ENCODE measurements at places on chromosomes 4 and X.

DNA sequence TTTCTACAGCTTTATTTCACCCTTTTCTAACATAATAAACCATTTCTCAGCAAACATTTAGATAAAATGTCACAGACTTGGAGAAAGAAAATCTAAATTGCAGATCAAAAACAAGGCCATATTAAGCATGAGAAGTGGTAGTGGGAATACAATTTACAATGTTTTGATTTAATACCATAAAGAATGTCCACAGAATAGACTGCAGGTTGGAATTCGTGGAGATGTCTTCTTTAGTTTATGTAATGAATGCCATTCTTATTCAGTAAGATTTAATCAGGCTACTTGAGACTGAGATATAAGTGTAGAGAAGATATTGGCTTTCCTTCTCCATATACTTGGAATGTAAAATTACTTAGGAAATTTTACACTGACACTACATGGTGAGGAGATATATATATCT lies 91.9 kb upstream of the ZFP42 start:
- DNase-seq, result no peak

DNA sequence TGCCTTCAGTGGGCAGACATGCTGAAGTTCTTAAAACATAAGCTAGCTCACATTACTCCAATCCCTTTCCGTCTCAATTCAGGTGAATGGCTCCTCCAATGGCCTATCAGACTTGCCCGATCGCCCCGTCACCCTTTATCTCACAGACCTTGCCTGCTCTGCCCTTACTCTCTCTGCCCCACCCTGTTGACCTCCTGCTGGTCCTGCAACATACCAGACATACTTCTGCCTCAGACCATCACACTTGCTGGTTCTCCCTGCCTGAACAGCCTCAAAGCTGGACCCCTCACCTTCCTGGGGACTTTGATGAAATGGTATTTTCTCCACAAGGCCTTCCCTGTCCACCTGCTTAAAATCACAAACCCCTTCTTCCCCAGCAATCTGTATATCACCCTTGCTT lies 340.1 kb upstream of the NR3C2 start:
- DNase-seq, result no peak

DNA sequence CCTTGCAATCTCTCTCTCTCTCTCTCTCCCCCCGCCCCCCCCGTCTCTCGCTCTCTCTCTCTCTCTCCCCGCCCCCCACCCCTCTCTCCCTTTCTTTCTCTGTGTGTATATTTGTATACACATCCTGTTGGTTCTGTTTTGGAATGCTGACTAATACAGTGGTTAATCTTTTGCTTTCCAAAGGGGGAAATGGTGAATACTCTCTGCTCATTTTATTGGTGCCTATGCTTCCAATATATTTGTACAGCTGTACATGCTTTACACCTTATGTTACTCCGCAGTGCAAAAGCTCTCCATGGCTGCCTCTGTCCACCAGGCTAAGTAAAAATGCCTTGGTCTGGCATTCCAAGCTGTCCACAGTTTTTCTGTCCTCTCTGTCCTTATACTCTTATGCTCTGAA lies 158.8 kb downstream of the RBMX2 start:
- no peak for DNase-seq

DNA sequence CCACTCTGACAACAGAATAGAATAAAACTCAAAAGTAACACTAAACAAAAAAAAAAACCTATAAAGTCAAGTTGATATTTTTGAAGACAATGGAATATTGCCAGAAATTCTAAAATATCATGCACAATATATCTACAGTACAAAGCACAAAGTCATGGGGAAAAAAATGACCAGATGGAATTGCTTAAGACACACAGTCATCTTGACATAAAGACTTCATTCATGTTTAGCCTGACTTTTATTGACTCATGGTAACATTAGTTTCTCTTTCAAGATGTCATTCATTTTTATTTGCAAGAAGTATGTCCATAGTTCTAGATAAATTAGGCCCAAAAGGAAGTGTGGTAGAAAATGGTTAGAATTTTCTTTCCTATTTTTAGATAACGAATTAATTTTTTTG lies 259.1 kb downstream of the CAMK2D start:
- DNase-seq, result no peak

DNA sequence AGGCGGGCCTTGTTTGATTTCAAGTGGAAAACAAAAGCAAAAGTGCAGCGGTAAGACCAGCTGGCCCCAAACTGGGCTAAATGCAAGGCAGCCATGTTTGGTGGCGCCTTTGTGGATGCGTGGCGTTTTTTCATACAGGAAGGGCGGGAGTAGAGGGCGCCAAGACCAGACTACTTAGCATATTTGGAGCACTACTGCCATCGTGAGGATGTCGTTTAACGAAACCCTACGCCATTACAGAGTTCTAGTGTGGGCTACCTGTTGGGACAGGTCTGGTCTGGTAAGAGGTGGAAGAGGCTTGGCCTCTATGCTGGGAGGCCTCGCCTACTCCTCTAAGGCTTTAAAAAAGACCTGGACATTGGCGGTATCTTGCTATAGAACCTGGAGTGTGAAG lies 230.7 kb upstream of the STK26 start:
- DNase-seq, result peak; percentile 79

- DNase-seq, result no peak
Observed at GRCh38 chr4:13541720-13542576, 2.4 kb downstream of the NKX3-2 start.

GRCh38 chr4:113958766-113959538 lies 20.5 kb downstream of the ARSJ start:
- DNase-seq, result no peak

DNA sequence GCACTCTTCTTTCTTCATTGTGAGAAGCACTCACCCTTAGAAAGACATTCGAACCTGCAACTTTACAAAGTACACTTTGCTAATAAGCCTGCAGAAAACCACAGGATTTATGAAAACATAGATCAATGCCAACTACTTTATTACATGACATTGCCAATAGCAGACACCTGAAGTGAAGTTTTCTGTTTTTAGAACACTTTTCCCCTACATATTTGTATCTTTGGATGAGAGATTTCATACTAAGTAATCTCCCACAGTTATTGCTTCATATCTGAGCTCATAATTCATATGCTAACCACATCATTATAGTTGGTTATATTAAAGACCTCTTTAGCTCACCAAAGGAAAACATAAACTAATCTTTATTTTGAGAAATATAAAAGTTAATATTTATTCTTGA lies 276.5 kb upstream of the CTSO start:
- no peak for DNase-seq

GRCh38 chrX:48897157-48897624 lies 377 bp downstream of the TIMM17B start:
- peak; percentile 35 for DNase-seq

- no peak for DNase-seq
Observed at GRCh38 chrX:24283127-24283794, 30.6 kb downstream of the SUPT20HL2 start.

DNA sequence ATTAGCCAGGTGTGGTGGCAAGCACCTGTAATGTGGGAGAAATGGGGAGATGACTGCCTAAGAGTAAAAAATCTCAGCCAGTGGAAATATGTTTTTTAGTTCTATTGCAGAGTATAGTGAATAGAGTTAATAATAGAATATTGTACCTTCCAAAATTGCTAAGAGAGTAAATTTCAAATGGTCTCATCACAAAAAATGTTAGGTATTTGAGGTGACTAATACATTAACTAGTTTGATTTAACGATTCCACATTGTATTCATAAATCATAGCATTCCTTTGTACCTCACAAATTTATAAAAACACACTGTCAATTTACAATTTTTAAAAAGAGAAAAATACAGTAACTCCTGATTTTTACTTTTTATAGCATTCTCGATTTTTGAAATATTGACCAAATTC lies 681.5 kb upstream of the EPHA5 start:
- DNase-seq, result no peak

DNA sequence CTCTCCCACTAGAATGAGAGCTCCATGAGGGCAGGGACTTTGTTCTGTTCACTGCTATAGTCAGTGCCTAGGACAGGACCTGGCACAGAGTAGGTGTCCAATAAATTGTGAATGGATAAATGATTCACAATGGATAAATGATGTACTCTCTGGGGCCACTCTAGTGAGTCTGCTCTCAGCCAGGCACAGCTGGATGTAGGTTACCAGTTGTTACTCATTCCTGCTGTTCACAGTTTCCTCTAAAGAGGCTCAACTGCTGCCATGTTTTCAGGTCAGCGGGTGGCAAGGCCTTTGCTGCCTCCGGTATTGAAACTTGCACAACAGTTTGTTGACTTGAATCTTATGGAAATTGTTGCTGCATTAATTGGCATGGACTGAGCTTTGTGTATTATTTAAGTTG lies 99.1 kb downstream of the NHSL2 start:
- DNase-seq, result no peak

- DNase-seq, result no peak
Observed at GRCh38 chr4:154953691-154954090, 172.6 kb downstream of the RBM46 start.

GRCh38 chrX:33721927-33722326 lies 410.2 kb downstream of the FAM47A start:
- no peak for DNase-seq

- no peak for DNase-seq
Observed at GRCh38 chr4:61527888-61528287, 327.8 kb downstream of the ADGRL3 start.

GRCh38 chr4:153068751-153069150 lies 132.6 kb downstream of the FHDC1 start:
- no peak for DNase-seq

GRCh38 chr4:157265281-157265680 lies 44.8 kb downstream of the GRIA2 start:
- no peak for DNase-seq

GRCh38 chr4:127047930-127048329 lies 584.8 kb upstream of the INTU start:
- no peak for DNase-seq

DNA sequence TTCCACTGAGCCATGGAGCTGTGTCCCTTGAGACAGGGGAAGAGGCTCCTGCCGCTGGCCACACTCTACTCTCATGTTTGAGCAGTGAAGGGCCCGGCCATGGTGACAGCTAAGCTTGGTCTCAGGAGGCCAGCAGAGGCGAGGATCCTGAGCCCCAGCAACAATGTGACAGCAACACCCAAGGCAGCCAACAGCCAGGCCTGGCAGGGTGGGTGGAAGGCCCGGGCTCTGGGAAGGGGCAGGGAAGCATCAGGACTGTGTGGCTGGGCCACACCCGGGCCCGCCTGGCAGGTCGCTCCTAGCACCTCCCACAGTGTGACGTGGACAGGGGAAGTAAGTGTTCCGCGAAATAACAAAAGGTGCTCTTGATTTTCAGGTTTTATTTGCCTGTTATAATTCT lies 24.8 kb downstream of the L1CAM start:
- no peak for DNase-seq

- DNase-seq, result no peak
Observed at GRCh38 chr4:123825596-123826291, 429.1 kb downstream of the SPRY1 start.

DNA sequence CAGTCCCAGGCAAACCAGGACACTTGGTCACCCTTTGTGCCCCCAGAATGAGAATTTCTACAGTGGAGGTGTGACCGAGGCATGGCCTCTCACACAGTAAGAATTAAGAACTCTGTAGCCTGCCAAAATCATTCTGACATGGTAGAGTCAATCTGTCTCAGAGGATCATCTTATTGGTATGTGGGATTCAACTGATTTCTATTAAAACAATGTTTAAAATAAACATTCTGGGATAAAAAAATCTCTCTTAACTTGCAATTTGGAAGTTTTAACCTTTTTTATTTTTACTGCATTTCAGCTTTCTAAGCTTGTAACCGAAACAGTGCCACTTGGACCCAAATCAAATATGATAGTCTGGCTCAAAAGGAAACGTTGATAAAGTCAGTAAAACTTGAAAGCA lies 165.4 kb upstream of the LDB2 start:
- DNase-seq, result no peak

- no peak for DNase-seq
Observed at GRCh38 chr4:96247096-96247495, 407.2 kb downstream of the PDHA2 start.

GRCh38 chr4:183130328-183131155 lies 31.5 kb downstream of the WWC2 start:
- DNase-seq, result no peak

- no peak for DNase-seq
Observed at GRCh38 chr4:30802622-30803323, 82.6 kb downstream of the PCDH7 start.

- no peak for DNase-seq
Observed at GRCh38 chr4:153933915-153934687, 145.2 kb upstream of the SFRP2 start.

DNA sequence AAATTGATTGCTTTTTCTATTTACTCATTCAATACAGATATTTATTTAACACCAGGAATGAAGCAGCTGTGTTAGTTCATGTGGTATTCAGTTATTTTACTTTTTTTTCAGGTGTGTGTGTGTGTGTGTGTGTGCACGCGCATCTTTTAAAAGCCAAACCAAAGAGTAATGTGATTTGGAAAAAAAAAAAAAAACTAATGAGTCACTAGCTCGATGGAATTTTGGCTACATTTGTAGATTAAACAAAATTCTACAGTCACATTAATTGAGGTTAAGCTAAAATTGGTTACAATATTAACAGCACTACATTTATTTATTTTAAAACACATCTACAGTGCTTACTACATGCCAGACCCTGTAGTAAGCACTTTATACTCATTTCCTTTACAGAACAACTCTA lies 66.8 kb downstream of the HHIP start:
- no peak for DNase-seq

- DNase-seq, result no peak
Observed at GRCh38 chrX:127568691-127569090, 483.5 kb downstream of the ACTRT1 start.

- no peak for DNase-seq
Observed at GRCh38 chr4:98747393-98748091, 89.1 kb upstream of the TSPAN5 start.

DNA sequence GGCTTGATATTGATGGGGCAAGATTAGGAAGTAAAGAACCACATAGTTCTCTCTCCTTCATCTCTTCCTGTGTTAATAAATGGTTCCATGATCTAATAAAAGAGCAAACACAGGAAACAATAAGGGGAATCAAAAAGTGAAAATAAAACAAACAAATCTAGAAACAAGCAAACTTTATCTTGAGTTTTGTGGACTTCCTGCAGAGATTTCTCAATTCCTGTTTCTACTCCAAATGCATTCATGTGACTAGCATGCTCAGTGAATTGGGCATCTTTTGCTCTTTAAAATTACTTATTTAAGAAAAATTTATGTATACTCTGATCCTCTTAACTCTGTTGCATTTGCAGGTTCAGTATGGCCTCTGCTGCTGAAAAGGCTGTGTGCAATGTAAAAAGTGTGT lies 682.0 kb downstream of the KCTD8 start:
- DNase-seq, result no peak

- DNase-seq, result no peak
Observed at GRCh38 chr4:138702190-138702824, 313.3 kb upstream of the NOCT start.

GRCh38 chrX:38649221-38649620 lies 87.9 kb downstream of the TSPAN7 start:
- no peak for DNase-seq

Measured in stimulated activated CD8-positive, alpha-beta memory T cell treated with anti-CD3 and anti-CD28 coated beads, Interleukin-7, amount 100 ng/mL, for 4 hours (primary cell).